NCI-H774 (cell line): ENCODE measurements at places on chromosomes 6 and 20.

DNA sequence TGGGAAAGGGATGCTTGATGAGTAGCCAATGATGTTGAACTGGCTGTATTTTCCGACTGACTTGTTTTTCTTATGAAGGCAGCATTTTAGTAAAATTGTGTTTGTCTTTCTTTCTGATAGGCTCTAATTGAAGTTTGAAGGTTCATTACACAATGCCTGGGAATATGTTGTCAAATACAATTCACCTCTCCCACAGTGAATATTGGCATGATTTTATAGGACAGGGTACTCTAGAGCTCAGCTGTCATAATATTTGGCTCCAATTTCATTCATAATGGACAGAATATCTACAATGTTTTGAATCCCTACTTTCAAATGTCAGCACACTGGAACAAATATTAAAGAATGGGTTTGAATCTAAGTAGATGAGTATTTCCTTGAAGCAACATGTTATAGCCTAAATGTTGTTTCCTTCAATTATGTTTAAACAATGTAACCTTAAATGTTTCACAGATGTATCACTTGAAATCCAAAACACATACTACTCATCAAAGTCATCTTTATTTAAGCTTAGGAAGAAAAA, 81.4 kb downstream of the LAMA2 start:
- no peak for DNase-seq

DNA sequence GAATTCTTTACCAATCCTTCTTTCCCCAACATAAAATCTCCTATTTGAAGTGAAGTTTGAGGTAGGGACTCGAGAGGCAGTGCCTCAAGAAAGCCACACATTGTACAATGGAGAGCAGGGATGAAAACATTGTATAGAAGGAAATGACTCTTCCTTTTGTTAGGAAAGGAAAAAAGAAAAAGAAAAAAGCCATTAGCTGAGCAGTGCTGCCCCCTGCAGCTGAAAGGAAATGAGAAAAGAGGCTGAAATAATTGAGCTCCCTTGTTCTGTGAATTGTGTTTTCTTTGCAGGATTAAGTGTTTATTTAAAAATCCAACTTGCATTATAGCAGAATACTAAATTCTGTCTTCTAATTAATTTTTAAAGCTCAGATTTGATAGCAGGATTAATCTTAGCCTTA, 162.9 kb upstream of the SASH1 start:
- peak; percentile 43 for DNase-seq

DNA sequence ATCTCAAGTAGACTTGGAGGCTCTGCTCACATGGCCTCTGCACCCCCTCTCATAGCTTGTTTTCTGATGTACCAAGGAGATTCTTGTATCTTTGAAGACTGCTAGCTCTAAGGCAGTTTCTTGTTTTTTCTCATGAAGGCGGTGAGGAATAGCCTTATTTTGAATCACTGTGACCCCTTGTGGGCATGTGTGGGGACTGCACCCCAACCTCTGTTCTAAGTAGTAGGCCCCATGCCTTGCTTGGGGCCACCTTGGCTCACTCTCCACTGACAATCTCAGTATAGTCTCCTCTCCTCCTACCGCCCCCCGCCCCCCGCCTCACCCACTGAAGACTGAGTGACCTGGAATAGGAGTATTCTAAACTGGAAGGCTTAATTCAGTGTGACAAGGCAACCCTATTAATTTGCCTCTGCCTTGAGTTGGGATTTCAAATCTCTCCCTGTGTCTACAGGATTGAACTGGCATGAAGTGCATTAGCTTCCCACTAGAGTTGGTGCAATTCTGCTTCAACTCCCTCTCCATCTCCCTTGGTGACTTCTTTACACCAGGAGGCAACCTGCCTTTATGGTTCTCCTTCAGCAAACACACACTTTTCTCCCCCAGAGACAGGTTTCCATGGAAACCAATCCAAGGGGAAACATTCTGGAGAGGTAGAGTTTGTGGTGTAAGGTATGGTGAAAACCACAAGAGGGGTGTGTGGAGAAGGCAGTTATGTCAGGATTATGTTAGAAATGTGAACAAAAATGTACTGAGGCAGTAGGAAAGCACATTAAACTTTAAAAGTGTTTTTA, 75.4 kb upstream of the ECI2 start:
- peak; percentile 5 for DNase-seq

DNA sequence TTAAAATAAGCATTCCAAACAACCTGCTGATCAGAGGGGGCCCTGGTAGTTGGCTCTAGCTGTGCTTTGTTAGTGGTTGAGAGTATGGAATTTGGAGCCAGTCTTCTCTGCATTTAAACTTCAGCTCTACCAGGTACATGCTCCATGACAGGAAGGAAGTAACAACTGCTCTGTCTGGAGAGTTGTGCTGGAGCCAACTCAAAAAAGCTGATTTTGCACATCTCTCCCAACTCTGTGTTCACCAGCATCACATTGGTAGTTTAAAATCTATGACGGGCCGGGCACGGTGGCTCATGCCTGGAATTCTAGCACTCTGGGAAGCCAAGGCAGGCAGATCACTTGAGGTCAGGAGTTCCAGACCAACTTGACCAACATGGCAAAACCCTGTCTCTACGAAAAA, 68.8 kb upstream of the BMP2 start:
- no peak for DNase-seq

GRCh38 chr20:38325905-38326304, 20.4 kb upstream of the LBP start:
- DNase-seq = no peak

DNA sequence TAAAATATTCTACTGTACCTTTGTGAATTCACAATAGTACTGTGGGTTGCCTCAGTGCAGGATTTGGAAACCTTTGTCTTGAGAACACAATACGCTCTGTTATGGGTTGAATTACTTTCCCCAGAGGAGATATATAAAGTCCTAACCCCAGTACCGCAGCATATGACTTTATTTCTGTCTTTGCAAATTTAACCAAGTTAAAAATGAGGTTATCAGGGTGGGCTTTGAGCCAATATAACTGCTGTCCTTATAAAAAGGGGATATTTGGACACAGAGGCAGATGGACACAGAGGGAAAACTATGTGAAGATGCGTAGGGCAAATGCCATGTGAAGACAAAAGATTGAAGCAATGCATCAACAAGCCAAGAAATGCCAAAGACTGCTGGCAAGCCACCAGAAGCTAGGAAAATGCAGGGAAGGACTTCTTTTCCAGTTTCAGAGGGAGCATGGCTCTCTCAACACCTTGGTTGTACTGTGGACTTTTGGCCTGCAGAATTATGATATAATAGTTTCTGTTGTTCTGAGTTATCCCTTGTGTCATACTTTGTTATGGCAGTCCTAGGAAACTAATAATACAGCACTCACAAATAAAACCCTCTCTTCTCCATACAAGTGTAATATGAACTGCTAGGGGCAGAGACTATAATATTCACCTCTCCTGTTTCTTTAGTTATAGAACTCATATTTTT, 292.6 kb upstream of the SPTLC3 start:
- DNase-seq = no peak

DNA sequence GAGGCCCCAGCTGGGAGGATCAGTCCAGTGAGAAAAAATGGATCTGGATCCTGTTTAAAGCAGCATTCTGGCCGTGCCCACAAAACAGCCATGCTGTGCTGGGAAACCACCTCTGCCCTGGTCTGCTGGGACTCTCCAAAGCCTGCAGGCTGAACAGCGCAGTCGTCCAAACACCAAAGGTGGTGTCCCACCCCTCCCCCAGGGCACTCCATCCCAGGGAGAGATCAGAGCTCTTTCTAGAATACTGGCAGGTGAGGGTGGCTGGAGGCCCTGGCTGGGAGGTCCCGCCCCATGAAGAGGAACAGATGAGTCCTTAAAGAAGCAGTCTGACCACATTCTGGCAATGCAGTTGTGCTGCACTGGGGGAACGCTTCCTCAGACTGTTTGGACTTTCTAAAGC, 84.6 kb downstream of the MRAP2 start:
- no peak for DNase-seq

GRCh38 chr6:100343316-100344077, 121.2 kb downstream of the SIM1 start:
- DNase-seq = no peak

GRCh38 chr20:5608104-5608441, 142.1 kb upstream of the SHLD1 start:
- DNase-seq = peak; percentile 83

DNA sequence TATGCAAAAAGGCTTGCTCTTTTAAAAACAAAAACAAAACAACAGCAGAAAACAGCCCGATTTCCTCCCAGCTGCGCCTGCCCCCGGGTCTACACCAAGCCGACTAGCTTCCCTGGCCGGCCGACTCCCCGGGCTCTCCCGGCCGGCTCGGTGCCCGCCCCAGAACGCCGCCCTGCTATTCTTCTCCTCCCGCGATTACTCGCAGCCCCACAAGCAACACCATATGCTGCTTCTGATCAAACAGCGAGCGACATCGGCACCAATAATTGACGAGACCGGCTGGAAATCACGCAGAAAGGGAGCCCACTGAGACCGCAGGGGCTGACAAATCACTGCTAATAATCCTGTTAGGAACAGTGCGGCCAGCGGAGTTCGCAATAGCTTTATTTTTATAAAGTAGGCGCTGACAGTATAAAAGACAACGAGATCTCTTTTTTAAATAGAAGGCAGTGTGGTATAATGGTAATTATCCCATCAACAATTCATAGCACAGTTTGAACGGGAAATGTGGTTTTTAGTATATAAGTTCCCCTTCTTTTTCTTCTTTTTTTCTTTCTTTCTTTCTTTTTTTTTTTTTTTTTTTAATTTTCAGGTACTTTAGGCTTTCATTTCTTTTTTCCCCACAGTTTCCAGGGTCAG, 3.3 kb downstream of the SIM1 start:
- DNase-seq = no peak

GRCh38 chr6:81909162-81909561, 156.7 kb upstream of the TENT5A start:
- DNase-seq = no peak

GRCh38 chr20:49594143-49594930, 26.4 kb upstream of the PTGIS start:
- no peak for DNase-seq

DNA sequence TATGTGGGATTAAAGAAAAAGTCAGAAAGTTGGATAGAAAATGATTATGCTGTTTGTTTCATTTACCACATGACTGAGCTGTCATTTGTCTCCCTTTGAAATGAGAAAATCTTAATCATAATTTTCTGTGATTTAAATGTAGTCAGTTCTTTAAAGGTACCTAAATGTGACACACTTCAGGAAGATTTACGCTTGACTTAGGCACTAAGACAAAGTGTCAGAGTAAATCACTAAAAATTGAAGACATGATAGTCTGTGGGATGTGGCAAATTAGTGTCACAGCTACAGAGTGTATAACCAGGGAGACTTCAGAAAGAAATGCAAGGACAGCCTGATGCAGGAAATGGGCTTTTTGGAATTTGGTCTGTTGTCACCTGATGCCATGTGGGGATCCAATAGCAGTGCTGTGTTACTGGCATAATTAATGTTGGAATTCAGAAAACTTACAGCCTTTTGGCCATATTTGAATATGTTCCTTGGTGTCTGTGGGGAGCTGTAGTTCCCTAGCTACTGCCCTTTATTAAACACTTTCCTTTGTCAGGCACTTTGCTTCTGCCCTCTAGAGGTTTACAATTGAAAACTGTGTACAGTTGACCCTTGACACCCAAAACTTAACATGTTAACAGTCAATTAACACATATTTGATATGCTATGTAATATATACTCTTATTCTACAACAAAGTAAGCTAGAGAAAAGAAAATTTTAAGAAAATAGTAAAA, 493.8 kb downstream of the UTRN start:
- DNase-seq = no peak
